Right ventricle myocardium inferior (tissue), 1 donor: ENCODE measurements at places on chromosomes 16 and 17.
A peak's percentile ranks its signal among the peaks of the same experiment; 100 is the strongest.

GRCh38 chr17:44599298-44600175 is 42.3 kb downstream of the FZD2 start:
- DNase-seq, result no peak

- no peak for DNase-seq
Observed at GRCh38 chr16:88466175-88466862, 13.2 kb downstream of the ZFPM1 start.

DNA sequence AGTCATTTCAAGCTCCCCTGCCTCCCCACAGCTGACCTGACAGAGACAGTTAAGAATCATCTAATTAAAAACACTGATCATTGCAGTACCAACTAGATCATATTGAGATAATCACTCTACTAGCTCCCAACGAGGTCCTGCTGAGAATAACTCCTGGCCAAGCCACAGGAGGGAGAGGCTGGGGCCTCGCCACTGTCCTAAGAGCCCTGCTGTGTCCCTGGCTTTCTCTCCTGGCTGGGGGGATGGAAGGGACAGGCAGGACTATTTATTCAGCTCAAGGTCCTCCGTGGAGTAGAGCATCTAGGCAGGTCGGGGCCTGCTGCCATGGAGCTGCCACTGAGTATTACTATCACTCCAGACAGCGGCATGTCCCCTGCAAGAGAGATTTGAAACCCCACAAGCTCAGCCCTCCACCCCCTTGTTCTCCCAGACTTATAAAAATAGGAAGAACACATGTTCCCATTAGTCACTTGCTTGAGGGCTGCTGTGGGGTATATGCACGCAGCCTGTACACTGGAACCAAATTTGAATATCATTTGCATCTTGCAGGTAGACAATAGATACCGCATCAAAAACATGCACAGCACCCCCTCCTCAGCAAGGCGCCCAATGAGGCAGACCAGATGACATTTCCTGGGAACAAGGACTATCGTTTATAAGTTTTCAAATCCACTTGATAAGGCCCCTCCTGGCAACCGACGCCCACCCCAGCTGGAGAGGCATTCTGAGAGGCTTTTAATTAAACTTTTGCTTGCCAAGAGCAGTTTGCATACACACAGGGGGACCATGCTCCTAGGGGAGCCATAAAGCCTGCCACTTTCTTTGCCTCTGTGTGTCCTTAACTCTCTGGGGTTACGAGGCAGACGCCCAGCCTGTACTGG is 385.2 kb upstream of the ZFHX3 start:
- DNase-seq, result no peak

DNA sequence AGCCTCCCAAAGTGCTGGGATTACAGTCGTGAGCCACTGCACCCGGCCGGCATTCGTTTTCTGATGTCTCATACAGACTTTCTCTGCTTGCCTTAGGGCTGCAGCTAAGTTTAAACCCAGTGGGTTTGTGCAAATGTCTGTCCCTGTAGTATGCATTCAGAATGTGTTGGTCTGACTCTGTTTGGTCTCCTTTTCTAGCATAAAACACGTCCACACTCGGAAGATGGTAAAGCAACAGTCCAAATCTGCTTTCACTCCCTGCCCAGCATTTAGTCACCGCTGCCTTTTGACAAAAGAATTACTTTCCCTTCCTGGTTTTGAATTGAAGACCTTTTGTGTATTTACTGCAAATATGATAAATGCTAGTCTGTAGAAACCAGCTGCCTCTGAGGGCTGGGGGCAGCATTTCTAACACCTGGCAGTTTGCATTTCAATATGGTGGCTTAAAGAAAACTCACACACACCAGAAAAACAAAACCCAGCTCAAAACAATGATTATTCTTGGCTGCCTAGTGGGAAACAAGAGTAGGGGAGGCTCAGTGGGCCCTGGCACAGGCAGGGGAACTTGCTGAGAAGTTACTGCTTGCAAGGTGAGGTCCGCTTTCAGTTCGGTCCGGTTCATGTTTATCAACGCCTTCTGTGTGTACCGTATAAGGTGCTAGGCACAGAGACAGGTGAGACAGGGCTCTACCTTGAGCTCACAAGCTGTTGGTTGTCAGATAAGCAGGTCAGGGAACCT is 56.9 kb downstream of the MSI2 start:
- DNase-seq, result no peak

- no peak for DNase-seq
Observed at GRCh38 chr16:50744881-50745280, 3.0 kb downstream of the CYLD start.

- DNase-seq, result no peak
Observed at GRCh38 chr17:76026714-76027158, 370 bp downstream of the EVPL start.

DNA sequence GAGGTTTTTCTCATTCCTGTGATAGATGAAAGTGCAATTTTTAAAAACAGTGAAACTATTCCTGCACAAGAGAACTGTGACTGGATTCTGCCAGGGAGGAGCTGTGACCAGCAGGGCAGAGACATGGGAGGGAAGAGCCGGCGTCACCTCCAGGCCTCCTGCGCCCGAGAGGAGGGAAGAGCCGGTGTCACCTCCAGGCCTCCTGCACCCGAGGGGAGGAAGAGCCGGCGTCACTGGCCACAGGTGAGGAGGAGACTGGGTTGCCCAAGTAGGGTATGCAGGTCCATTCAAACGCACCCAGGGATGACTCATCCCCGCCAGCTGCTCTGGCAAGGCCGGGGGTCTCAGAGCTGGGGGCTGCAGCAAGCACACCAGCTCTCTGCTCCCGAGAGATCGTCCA is 56.7 kb downstream of the METRNL start:
- no peak for DNase-seq

DNA sequence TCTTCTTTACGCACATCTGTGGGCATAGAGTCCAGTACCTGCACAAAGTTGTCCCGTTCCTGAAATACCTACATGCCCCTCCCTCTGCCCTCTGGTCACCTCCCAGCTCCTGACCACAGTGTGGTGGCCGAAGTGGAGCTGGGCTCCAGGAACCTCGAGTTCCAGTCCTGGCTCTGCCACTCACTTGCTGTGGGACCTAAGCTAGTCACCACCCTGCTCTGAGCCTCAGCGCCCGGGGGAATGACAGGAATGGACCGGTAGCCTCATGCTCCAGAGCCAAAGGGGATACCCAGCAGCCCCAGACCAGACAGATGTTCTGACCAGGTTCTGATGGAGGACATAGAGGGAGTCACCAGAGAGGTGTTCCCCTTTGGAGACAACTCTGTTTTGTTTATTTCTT is 26.7 kb upstream of the ITGA3 start:
- no peak for DNase-seq

GRCh38 chr16:27869411-27869810 is 194.1 kb downstream of the GSG1L start:
- no peak for DNase-seq

DNA sequence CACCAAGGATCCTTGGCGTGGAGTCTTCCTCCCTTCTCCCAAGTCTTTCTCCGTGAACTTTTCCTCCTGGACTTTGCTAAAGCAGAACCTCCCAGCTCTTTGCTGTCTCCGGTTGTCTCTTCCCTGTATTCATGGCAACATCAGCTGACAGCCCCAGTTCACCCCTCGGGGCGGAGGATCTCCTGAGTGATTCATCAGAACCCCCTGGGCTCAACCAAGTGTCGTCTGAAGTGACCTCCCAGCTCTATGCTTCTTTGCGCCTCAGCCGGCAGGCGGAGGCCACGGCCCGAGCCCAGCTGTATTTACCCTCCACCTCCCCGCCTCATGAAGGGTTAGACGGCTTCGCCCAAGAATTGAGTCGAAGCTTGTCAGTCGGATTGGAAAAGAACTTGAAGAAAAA is 943 bp downstream of the CNTROB start:
- no peak for DNase-seq

GRCh38 chr17:79624718-79625478 is 14.0 kb upstream of the RBFOX3 start:
- DNase-seq, result no peak

DNA sequence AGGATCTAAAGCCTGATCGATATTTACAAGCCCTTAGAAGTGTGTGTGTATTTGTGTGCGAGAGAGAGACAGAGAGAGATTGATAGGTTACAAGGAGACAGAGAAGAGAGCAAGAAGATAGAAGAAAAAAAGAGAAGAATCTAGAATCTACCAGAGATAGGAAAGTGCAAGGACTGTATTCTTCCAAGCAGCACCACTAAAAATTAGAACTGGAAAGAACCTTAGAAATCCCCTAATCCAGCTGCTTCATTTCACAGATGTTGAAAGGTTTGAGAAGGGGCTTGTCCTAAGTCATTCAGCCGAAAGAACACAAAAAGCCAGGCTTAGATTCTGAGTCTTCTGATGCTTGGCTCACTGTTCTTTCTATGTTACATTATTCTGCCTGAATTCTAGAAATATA is 92.2 kb downstream of the HS3ST3A1 start:
- no peak for DNase-seq

- no peak for DNase-seq
Observed at GRCh38 chr17:58667934-58668597, 23.8 kb downstream of the TEX14 start.

- DNase-seq, result no peak
Observed at GRCh38 chr16:76943921-76944320, 247.1 kb upstream of the MON1B start.

- no peak for DNase-seq
Observed at GRCh38 chr17:34902831-34903547, 58.3 kb downstream of the CCT6B start.

DNA sequence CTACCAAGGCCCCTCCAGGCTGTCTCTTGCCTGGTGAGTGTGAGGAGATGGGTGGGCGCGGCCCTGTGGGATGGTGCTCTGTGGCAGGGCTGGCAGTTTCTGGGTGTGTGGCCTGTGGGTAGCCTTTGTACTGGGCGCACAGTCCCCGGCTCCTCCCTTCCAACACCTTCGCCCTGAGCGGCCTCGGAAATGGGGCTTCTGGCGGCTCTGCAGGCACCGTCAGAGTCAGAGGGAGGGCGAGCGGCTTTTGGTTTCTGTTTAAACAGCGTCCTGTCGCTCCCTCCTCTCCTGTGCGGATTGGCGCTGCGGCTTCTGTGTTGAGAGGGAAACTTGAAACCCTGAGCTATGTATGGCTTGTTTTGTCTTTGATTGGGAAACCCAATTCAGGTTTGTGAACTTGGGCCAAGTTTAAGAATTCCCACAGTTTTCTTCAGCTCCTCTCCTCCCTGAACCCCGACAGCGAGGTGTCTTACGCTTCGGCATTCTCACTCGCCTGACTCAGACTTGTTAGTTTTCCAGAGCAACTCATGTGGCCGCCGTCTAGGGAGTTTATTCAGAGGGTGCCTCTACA is 8.3 kb upstream of the ZNF750 start:
- no peak for DNase-seq

GRCh38 chr17:74493331-74493833 is 26.9 kb downstream of the CD300A start:
- DNase-seq, result peak; percentile 82

- DNase-seq, result no peak
Observed at GRCh38 chr17:45405250-45406086, 27.2 kb downstream of the ARHGAP27 start.

GRCh38 chr16:5874899-5875298 is 777.3 kb upstream of the EEF2KMT start:
- no peak for DNase-seq

DNA sequence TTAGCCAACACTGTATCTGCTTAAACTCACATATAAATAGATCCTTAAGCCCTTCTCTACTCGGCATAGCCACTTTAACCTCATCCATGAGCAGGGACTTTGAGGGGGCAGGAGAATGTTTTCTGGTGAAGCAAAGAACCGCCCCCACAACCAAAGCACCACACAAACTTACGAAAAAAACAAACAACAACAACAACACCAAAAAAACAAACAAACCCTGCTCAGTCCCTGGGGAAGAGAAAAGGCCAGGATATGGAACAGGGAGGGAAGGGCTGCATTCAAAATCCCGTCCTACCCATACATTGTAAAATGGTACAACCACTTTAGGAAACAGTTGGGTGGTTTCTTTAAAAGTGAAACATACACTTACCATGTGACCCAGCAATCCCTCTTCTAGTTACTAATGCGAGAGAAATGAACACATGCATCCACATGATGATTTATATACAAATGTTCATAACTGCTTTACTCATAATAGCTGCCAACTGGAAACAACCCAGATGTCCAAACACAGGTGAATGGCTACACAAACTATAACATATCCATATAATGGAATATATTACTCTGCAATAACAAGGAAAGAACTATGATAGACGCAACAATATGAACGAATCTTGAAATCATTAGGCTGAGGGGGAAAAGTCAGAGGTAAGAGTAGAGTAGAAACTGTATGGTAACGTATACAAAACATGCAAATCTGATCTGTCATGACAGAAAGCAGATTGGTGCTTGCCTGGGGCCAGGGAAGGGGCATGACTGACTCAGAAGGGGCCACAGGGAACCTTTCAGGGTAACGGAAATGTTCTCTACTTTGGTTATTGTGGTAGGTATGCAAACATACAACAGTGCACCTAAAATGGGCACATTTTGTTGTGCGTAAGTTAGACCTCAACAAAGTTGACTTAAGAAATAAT is 37.7 kb upstream of the TOB1 start:
- DNase-seq, result no peak

DNA sequence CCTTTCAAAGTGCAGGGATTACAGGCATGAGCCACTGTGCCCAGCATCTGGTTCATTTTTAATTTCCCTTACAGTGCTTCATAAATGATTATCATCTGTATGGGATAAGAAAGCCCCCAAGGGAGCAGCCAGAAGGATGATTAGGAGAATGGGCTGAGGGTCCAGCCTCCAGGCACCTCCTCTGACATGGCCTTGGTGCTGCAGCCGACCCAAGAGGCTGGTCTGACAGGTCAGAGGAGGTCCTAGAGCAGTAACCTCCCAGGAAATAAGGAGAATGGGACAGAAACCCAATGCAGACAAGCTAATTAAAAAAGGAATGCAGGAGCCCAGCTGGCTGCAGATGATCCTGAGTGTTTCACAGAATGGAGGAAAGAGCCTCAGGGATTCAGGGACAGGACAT is 29.0 kb downstream of the MRC2 start:
- no peak for DNase-seq

- no peak for DNase-seq
Observed at GRCh38 chr17:79135628-79136405, 61.2 kb downstream of the ENGASE start.

- no peak for DNase-seq
Observed at GRCh38 chr16:74902161-74902560, 82.8 kb downstream of the WDR59 start.

GRCh38 chr16:15494236-15494635 is 59.8 kb downstream of the BMERB1 start:
- no peak for DNase-seq

GRCh38 chr17:29133121-29133713 is 47.0 kb downstream of the MYO18A start:
- DNase-seq, result no peak
